ENCODE measurements at places on chromosomes 2 and 18.

DNA sequence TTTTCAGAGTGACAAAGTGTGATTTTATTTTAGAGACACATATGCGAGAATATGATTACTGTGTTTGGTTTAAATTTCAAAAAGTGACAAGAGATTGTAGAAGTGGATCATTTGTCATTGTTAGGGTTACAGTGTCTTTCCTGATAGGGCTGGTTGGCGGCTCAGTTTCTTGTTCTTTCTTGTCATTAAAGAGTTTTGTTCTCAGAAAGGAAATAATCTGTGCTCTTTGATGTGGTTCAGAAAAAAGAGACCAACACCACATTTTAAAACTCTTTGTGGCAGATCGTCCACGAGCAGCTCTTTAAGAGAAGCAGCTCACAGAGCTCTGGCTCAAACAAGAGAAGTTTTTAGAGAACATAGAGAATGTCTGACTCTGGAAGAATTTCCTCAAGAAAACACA lies 45.6 kb upstream of the ZNF532 start:
- peak; percentile 10 for DNase-seq

GRCh38 chr18:34901299-34901698 lies 139.9 kb upstream of the MAPRE2 start:
- no peak for DNase-seq

DNA sequence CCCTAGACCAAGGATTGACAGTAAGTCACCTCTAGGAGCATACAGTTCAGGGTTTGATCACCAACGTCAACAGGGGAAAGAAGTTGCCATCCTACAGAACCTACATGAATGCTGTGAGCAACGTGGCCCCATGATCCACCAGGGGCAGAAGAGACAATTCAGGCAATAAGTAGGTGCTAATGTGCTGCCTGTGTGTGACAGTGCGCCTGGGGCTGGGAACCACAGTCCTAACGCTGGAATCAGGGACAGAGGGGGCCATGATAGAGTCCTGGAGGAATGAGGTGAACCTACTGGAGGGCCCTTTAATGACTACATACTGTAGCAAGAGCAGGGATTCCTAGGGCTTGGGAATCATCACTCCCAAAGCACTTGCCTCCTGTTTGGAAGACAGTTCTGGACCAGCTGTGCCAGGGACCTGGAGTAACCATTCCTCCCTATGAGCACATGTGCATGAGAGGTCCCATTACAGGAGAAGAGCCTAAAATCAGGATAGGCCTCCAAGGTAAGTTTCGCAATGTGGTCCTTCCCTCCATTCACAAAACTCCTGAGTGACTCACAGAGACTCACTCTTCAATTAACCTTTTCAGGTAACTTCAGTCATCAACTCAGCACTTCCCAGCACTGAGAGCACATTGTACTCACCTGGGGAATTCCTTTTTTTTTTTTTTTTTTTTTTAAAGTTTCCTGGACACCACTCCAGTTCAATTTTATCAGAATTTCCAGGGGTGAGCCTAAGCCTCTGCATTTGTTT lies 214.0 kb downstream of the TMEM163 start:
- no peak for DNase-seq

GRCh38 chr2:225765820-225766219 lies 366.3 kb downstream of the NYAP2 start:
- DNase-seq, result no peak

GRCh38 chr18:11653521-11653920 lies 35.5 kb upstream of the GNAL start:
- DNase-seq, result no peak

Measured in T-cell (primary cell).